NCI-H1694 treated with DMSO at 0.1 percent for 48 hours (cell line): ENCODE measurements at places on chromosomes 5 and 9.

DNA sequence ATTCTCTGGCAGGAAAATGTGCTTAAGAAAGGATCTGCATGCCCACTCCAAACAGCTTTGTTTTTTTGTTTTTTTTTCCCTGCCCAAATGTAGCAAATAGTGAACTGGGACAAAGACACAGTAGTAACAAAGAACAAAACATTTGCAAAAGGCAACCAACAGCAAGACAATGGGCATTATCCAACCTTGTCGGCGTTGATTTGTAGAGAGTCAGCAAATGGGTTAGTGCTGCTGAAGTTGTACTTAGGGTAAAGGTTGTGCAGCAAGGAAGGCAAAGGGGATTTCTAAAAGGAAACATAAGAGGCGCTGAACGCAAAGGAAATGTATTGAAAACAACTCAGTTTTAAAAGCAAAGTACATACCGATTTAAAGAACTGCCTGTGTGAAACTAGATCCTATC is 136.2 kb downstream of the MPDZ start:
- DNase-seq = no peak

- no peak for DNase-seq
Measured at GRCh38 chr9:107390778-107391177, 98.8 kb downstream of the KLF4 start.

DNA sequence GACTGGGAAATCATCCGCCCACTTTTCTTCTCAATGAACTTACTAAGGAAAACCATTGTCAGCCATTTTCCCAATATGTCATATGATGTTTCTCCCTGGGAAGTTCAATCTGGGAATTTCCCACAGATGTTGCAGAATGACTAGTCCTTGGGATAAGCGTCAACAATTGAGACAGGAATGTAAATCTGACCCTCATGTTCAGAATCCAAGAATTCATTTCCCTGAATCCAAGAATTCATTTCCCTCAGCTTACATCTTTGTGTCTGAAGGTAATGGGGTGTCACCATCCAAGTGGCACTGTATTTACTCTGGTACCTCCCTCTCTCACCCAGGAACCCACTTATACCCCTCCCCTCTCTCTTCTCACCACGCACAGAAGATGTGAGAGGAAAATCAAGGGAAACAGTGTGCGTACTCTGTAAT is 7.4 kb downstream of the KLF9 start:
- DNase-seq = no peak

DNA sequence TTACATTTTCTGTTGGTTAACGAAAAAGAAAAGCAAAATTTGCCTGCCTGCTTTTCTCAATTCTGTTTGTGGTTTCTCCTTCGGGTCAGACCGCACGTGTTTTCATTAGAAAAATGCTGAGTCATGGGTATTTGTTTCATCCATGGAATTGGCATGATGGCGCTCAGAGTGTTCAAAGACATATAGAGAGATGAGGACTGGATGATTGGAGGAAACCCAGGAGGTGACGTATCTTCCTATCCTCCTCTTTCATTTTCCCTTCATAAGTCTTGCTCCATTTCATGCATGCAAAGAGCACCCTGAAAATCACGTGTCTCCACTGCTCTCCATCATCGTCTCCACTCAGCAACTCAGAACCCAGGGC is 353.8 kb upstream of the WWC1 start:
- no peak for DNase-seq

DNA sequence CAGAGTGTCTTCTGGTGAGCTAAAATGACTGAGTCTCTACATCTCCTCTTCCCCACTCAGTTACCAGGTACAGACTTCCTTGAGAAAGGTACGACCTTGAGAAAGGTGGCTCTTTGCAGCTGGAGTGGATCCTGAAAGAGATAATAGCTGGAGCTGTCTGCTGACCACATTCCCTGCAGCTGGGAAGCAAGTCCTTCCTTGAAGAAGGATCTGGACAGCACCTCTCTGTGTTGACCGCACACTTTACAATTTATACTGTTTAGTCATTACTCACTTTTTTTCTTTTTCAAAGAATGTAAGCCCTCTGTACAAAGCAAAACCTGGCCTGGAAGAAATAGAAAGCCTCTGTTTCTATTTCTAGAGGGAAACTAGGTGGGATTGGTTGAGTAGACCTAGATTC is 148.8 kb downstream of the MACIR start:
- DNase-seq = no peak

DNA sequence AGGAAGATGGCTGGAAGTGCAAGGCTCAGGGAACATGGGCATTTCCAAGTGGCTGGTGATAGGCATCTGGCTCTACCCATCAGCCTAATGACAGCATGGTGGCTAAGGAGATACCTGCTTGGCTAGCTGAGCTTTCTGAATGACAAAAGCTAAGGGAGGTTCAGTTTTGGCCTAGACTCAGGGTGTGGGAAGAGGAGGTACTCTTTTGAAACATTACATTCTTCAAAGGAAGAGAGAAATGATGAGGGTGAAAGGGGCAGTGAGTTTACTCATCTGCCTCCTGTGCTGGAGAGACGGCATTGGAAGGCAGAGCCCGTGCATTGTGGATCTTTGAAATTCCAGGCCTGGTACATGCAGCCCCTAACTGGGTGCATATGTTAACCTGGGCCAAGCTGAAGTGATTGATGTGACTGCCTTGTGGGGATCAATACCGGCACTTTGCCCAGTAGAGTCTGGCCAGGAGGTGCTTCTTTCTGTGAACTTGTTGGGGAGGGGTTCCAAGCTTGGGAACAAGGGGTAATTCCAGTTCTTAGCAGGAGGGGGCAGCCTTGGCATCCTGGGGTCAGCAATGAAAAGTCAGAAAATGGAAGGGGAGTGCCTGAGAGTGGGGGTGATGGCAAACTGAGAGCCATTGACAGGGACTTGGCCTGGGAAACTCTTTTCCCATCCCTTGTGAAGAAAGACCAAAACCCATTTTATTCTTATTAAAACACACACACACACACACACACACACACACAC is 108.6 kb downstream of the ACER2 start:
- DNase-seq = no peak
